ENCODE measurements at places on chromosomes 7 and 10.

- DNase-seq: peak; percentile 62
Measured at GRCh38 chr10:119871881-119872609, 598 bp downstream of the MCMBP start.

DNA sequence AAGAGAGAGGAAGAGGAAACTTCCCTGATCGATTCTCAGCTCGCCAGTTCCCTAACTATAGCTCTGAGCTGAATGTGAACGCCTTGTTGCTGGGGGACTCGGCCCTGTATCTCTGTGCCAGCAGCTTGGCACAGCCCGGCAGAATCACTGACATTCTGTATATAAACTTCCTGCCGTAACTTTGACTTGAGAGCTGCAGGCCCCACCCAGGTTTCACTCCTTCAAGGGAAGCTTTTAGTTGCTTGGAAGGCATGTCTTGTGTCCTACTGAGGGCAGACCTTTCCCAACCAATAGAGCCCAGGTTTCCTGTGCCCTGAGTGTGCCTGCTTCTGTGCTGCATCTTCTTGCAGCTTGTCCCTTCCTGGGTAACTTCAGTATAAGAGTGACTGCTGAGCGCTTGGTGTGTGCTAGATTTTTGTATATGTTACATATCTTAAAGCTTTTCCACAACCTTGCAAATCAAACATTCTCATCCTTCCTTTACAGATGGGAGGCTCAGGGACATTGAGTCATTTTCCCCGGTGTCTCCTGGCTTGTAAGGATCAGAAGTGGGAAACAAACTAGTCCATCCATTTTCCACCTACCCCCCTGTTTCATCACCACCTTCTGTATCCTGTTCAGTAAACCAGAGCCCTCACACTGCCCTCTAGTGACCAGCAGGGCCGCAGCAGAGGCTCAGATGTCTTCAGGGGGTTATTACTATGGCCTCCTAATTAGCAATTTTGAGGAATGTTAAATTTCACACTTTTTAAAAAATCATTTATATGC, 225.2 kb upstream of the PRSS58 start:
- peak; percentile 73 for DNase-seq

DNA sequence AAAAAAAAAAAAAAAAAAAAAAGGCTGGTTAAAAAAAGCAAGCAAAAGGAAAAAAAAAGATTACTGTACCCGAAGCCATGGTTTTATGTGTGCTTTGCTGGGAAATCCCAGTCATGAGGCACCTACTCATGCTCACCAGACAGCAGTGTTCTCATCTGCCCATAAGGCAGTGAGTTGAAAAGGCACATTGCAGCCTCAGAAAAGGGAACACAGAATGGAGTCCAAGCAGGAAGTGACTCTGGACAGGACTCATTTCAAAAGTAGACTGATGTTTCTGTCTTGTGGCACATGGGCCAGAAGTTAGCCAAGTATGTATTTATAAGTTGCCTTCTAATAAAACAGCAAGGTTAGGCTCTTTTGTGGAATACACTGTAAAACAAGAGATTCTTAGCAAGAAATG, 40.2 kb downstream of the PDSS1 start:
- DNase-seq: no peak

DNA sequence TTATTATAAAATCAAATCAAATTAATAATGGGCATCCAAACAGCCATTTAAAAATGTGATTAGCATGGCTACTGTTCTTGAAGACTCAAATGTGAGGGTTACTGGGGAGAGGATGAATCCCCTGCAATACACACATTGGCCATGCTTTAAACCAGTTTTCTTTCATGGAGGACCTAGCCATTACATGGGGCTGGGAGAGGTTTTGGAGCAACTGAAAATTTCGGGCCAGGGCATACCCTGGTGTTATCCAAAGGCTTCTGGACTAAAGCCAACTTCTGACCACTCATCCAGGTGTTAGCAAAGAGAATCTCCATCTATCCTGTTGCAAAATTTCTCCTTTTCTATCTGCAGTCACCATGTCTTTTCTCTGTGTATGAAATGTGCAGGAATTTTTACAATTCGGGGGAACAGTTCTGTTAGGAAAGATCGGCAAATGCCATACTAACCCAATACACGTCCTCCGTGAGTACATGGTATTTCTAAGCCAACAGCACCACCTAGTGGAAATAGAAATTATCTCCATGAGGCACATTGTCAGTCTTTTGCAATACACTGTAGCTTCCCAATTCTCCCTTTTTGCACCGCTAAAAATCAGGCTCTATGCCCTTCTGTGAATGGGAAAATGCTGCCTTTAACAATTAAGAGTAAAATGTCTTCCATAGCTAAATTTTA, 47.0 kb upstream of the ZNF107 start:
- peak; percentile 16 for DNase-seq

DNA sequence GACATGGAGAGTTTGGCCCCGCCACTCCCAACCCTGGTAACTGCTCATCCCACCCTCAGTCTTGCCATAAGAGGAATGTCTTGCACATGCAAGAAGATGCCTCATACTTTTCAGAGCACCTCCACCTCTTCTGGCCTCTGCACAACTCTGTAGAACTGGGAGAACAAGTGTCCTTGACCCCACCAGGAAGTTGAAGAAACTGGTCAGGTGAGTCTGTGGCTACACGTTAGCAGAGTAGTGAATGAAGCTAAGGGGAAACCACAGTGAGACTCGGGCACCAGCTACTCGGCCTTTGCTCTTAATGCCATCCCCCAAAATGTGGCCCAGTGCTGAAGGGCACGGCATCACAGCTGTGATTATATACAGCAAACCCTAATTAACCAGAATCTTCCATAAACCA, 110.1 kb downstream of the ARID5B start:
- DNase-seq: no peak

DNA sequence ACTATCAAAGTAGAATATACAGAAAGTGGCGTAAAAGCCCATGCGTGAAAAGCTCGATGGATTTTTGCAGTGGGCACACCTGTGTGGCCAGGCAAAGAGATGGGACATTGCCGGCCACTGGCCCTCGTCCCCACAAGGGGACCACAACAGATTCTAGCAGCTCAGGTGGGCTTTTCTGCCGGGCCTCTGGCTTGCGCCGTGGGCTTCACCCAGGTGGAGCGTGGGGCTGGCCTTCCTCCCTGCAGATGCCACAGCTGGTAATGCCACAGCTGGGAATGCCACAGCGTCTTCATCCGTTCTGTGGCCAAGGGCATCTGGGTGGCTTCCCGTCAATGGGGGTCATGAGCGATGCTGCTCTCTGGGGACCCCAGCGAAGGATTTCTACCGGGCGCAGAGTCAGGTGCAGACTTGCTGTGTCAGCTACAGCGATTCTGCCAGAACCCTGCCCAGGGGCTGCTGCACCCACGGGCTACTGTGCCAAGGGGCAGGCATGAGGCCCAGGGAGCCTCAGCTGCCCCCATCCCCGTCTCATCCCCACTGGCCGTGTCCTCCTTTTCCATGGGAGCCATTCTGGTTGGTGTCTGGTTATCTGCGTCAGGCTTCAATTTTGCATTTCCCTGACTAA, 52.5 kb upstream of the NKX6-2 start:
- no peak for DNase-seq

DNA sequence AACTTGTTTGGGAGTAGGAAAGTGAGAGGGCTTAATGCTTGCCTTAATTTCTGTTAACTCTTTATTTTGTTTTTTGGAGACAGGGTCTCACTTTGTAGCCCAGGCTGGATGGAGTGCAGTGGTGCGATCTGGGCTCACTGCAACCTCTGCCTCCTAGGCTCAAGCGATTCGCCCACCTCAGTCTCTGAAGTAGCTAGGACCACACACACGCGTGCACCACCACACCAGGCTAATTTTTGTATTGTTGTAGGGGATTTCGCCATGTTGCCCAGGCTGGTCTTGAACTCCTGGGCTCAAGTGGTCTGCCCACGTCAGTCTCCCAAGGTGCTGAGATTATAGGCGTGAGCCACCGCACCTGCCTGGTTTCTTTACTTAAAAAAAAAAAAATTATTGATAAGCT, 1.9 kb downstream of the PPP2R2D start:
- DNase-seq: no peak

DNA sequence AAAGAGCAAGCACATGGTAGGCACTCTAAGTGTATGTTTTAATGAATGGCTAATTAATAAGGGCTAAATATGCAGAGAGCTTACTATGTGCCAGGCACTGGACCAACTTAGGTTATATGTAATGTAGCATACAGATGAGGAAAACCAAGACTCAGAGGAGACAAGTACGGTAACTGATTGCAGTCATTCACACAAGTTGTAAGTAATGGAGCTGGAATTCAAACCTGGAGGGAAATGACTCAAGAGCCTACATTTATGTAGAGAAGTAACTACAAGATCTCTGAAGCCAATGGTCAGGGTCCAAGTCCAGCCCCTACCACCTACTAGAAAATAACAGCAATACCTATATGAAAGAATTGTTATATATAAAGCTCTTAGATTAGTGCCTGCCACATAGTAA, 97.3 kb upstream of the KCNIP2 start:
- DNase-seq: no peak

DNA sequence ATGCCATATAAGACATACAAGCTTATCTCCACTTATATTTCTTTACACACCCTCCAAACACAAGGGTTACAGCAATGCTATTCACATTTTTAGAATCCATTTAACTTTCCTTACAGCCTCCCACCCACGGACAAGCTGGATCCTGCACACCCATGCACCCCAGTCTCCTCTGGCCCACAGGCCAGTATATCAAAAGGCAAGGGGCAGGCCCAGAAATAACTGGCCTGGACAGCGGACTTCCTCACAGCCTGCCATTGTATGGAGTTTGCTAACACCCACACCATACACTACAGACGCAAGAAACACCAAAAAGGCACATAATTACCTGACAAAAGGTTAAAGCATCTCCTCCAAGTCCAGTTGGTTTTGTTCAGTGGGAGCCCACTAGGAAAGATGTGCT, 12.0 kb downstream of the HOXA4 start:
- no peak for DNase-seq

GRCh38 chr7:79930604-79931003, 204.0 kb upstream of the GNAI1 start:
- no peak for DNase-seq

- no peak for DNase-seq
Measured at GRCh38 chr10:59879363-59879913, 26.9 kb downstream of the CCDC6 start.

GRCh38 chr7:16978358-16979244, 96.8 kb upstream of the AGR3 start:
- no peak for DNase-seq

All from CD4-positive, alpha-beta T cell treated with Interleukin-6 for 4 hours (primary cell).